D721Med (cell line): ENCODE measurements at places on chromosomes 2 and 18.

- DNase-seq = no peak
These were observed 578.3 kb upstream of the TMEFF2 start for GRCh38 chr2:192773044-192773443.

DNA sequence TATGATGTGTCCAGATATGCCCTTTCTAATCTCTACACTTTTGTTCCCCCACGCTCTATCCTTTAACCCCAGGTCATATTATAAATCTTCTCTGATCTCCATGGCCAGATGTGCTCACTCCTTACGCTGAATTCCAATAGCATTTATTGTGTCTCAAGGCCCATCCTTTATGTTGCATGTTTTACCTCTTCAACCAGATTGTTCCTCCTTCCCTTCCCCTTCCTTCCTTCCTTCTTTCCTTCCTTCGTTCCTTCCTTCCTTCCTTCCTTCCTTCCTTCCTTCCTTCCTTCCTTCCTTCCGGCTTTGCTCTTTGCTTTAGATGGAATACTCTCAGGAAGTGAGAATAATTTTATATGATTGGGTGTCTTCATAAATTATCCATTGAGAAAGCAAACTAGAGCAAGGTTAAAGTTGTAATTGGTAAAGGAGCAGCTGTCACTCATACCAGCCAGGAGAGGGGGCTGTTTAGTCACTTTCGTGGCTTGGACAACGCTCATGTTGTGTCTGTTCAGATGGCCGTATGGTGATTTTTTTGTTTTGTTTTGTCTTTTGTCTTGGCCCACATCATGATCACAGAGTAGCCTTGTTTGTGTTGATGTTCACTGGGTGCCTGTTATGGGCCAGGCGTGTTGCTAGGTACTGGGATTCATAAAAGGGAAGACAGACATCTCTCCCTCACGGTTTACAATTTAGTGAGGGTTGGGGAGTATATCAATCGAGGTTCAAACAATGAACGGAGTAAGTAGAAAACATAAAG, 68.0 kb downstream of the DAW1 start:
- DNase-seq = no peak

- no peak for DNase-seq
These were observed 2.7 kb downstream of the CHAC2 start for GRCh38 chr2:53770264-53770663.

DNA sequence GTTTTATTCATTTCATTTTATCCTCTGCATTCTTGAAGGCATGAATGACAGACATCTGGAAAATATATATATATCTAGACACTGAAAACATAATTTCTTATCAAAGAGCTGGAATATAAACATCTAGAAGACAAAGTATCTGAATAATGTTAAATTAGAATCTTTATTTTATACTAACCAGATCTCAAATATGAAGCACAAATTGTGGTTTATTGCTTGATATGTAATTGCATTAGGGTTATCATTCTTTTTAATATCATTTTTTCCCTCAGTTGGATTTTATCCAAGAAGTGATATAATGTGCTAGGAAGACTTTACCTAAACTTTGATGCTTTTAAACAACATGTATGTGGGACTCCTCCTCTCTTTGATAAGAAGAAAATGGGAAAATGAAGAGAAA, 331.2 kb downstream of the ARHGAP15 start:
- DNase-seq = no peak

DNA sequence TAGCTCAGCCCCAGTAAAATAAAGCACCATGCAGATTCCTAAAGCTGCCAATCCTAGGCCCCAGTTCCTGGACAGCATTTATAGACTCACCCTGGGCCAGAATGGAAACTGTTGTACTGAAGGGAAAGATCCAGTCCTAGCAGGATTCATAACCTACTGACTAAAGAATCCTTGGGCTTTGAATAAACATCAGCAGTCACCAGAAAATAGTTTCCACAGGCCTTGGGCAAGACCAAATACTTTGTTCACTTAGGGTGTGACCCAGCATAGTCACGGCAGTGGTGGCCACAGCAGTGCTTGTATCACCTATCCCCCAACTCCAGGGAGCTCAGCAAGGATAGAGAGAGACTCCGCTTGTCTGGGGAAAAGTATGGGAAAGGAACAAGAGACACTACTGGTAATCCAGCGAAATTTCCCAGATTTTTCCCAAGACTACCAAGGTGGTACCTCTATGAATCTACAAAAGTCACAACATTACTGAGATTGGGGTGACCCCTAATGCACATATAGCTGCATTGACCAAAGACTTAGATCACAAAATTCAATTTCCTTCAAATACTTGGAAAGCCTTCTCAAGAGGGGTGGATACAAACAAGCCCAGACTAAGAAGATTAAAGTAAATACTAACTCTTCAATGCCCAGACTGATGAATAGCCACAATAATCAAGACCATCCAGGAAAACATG, 748.1 kb upstream of the LRATD1 start:
- DNase-seq = no peak

DNA sequence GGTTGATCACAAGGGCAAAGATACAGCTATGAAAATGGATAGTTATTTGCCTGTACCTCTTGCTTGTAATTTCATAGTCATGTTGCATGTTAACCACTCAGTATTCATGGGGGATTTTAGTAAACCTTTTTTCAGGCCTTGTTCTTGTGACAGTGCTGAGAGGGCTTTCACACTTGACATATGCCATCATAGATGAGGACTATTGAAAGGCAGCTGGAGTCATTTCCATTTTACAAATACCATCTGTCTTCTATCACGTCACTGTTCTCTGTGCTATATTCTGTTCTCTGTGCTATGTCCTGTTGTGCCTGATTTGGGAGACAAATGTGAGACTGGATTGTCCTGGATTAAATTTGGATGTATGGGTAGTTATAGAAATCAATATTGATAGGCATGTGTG, 131.7 kb downstream of the LYPD6B start:
- no peak for DNase-seq

- DNase-seq = no peak
These were observed 23.5 kb downstream of the ITSN2 start for GRCh38 chr2:24336811-24337210.

DNA sequence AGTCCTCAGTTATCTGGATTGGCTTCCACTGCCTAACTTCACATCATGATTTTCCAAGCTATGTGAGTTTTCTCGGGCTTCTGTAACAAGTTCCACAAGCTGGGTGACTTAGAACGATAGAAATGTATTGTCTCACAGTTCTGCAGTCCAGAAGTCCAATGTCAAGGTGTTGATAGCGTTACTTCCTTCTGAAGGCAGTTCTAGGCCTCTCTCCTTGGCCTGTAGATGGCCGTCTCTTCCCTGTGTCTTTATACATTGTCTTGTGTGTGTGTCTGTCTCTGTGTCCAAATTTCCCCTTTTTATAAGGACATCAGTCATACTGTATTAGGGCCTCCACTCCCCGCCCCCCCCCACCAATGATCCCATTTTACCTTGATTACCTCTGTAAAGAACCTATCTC, 7.5 kb downstream of the LTBP1 start:
- DNase-seq = no peak

GRCh38 chr2:8515864-8516533, 165.9 kb upstream of the ID2 start:
- DNase-seq = no peak

GRCh38 chr2:209331291-209331844, 92.5 kb upstream of the MAP2 start:
- DNase-seq = no peak

DNA sequence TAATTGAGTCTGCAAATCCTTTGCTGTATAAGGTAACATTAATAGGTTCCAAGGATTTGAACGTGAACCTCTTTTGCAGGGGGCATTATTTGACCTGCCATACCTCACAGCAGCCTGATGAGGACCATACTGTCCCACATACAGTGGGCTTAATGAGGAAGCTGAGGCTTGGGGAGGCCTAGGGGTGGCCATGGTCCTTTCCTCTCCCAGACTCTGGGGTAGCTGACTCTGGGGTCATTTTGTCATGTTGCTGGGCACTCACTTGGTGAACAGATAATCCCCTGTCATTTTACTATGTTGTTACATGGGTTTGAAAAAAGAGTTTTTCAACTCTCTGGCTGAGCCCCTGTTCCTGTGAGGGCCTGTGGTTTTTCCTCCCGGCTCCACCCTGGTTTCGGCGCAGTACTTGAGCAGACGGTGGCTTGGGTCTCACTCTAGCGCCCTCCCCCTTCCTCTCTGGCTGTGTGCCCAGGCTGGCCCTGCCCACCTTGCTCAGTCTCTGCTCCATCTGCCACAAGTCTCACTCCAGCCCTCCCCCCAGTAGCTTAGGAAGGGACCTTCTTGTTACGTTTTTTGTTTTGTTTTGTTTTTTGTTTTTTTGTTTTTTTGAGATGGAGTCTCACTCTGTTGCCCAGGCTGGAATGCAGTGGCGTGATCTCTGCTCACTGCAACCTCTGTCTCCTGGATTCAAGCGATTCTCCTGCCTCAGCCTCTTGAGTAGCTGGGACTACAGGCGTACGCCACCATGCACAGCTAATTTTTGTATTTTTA, 21.0 kb downstream of the INPP4A start:
- DNase-seq = no peak

GRCh38 chr2:212923393-212923792, 228.0 kb downstream of the IKZF2 start:
- DNase-seq = no peak

GRCh38 chr18:681985-682384, 24.5 kb downstream of the TYMS start:
- no peak for DNase-seq

GRCh38 chr2:228094377-228094921, 87.0 kb downstream of the SPHKAP start:
- DNase-seq = no peak

DNA sequence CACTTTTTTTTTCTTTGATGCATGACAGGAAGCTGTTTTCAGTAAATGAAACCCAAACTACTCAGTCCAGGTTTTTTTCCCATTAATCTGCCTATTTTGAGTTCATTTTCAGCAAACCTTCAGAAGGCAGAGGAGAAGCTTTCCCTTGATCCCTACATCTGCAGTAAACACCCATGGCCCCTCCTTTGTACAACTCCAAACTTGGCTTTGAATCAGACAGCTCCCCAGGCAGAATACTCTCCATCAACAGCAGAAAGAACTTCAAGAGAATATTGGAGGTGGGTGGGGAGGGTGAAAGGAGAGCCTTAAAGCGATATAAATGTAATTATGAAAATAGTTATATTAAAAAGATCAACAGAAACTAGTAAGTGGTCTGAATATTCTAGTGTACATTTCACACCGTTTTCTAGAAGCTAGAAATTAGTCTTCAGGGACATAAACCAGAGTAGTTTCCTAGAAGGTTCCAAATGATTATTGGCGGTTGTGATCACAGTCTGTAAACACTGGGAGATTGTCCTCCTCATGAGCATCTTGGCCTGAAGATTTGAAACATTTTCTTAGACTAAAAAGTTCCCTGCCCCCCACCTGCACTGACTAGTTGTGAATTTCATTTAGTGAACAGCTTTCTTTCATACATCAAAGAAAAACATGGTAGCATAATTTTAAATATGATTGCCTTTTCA, 75.1 kb upstream of the STK39 start:
- DNase-seq = no peak

DNA sequence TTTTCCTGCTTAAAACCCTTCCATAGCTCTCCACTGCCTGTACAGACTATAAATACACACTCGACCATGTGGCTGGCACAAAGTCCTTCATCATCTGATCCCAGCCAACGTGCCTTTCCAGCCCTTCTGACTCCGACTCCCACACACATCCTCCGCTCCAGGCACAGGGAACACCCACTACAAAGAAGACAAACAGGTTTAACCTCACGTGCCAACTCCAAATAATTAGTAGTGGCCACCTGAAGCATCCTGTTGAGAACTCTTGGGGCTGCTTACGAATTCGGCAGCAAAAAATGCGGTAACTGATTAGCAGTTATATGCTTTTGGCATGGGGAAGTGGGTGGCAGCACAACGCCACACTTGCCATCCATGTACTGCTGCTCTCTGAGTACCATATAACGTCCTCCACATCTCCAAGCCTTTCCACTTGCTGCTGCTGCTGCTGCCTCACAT, 12.1 kb downstream of the SPIRE1 start:
- DNase-seq = no peak

DNA sequence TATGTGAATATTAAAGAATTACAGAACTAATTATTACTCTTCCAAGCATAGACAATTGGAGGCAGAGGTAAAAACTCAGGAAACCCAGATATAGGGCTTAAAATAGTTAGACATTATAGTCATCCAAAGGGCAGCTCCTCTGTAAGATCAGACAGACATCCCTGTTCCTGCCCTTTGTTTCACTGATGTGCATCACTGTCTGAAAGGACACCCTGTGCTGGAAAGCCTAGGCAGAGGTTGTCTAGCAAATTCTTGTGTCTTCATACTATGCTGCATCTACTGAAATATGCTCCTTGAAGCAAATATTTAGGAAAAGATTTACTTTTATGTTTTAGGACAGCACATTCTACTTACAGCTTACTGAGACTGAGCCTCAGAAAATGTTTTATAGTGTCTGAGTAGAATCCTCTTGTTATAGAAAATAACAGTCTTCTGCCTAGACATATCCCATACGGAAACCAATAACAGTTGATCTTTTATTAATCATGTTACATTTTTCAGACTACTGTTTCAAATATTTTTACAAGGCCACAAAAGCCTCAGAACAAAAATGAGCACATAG, 977.3 kb upstream of the CDH2 start:
- DNase-seq = no peak

- no peak for DNase-seq
These were observed 369.6 kb downstream of the RIT2 start for GRCh38 chr18:42745931-42746330.

DNA sequence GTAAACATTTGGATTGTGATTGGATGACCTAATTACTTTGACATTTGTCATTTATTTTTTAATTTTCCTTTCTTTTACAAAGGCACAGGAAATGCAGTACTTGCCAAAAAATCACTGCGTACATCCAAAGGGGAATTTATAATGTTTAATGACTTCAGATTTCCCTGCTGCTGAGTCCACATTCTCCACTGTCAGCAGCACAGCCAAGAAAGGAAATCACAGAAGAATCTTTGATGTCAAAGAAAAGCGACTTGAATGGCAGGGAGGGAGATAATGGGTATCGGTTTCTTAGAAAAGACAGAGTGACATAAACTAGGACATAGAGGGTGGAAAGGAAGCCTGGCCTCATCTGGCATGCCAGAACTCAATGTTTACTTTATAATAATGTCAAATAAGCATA, 41.4 kb upstream of the COPS8 start:
- no peak for DNase-seq

DNA sequence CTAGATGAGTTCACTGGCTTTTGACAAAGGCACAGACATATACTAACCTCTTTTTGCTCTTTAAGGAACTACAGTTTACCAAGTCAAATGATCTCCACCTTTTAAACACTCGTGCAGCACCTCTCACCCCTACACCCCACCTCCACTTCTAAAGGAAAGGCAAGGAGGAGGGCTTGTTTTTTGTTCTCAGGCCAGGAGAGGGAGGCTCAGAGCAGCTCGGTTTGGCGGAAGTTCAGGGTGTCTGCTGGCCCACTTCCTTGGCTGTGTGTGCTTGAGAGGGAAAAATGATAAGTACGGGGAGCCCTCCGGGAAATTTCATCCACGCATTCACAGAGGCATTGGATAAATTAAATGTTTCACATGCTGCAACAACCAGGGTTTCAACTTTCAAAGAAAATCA, 667.9 kb downstream of the BCL11A start:
- no peak for DNase-seq

- no peak for DNase-seq
These were observed 1079.9 kb upstream of the PIK3C3 start for GRCh38 chr18:40875101-40875615.

GRCh38 chr2:55154525-55155030, 77.5 kb downstream of the CLHC1 start:
- no peak for DNase-seq
